ENCODE measurements at places on chromosomes 2 and 18. TPM values are rescaled to one million over a fixed set of nuclear protein-coding genes. Genes with fewer than 3 reads are reported as not detected.

The IL36G gene
- not detected for total RNA-seq

The EFEMP1 gene
- not detected for total RNA-seq

The CRYGD gene
- not detected for total RNA-seq

The SERPINB10 gene
- total RNA-seq = not detected

The GALR1 gene
- not detected for total RNA-seq

The SERPINB13 gene
- not detected for total RNA-seq

The MARCHF7 gene
- 80.0 TPM for total RNA-seq

The CD8B2 gene
- total RNA-seq = not detected

The TRPM8 gene
- not detected for total RNA-seq

The CD28 gene
- total RNA-seq = 53.6 TPM

The MATN3 gene
- not detected for total RNA-seq

The ARHGAP28 gene
- total RNA-seq = not detected

The TCF23 gene
- total RNA-seq = not detected

The UGT1A5 gene
- total RNA-seq = not detected

Measured in activated T-helper 2 cell treated with anti-CD3 and anti-CD28 coated beads, Interferon-gamma antibody, Interleukin-2, Interleukin-4, amounts not matched to agents 10 μg/mL and 5 μg/mL and 100 μg/mL, durations not matched to agents 14 hours and 24 hours and 36 hours (primary cell).